ENCODE measurements at places on chromosomes 1 and 21.

- no peak for DNase-seq
These were observed 173.9 kb upstream of the DUSP10 start for GRCh38 chr1:221915764-221916163.

DNA sequence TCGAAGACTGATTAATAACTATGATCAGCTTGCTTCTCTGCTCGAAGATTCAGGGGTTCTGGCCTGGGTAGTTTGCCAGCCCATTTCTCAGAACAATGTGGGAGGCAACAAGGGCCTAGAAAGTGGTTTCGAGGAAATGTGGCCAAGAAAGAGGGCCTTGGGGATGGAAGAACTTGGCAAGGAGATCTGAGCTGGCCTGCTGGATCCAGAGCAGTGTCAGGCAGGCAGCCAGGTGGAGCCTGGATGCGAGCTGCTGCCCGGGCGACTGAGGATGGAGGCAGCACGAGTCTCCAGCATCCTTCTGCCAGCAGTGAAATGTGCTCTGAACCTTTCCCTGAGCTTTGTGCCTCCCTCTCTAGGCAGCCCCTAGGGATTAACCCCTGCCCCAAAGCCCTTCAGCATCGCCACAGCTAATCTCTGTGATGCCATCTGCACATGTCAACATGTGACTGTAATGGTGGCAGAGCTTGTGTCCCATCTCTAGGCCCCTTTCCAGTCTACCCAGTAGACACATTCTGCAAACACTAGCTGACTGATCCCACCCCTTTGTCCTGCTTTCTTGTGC, 61.0 kb upstream of the NEK2 start:
- no peak for DNase-seq

DNA sequence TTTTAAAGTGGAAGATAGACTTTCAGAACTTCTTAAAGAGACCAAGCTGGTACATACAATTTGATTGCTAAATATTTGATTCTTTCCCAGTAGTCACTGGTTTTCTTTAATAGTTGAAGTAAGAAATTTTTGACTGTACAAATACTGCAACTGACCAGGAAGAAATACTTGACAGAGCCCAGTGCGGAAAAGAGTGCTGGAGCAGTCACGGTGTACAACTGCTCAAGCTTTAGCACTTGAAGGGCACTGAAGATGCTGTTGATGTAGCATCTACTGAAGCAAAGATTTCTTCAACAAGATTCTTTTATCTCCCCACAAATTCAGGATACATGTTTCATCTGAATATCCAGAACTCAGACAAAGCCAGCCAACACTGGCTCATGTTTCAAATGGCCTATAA, 41.5 kb downstream of the SLC35F3 start:
- DNase-seq: no peak

DNA sequence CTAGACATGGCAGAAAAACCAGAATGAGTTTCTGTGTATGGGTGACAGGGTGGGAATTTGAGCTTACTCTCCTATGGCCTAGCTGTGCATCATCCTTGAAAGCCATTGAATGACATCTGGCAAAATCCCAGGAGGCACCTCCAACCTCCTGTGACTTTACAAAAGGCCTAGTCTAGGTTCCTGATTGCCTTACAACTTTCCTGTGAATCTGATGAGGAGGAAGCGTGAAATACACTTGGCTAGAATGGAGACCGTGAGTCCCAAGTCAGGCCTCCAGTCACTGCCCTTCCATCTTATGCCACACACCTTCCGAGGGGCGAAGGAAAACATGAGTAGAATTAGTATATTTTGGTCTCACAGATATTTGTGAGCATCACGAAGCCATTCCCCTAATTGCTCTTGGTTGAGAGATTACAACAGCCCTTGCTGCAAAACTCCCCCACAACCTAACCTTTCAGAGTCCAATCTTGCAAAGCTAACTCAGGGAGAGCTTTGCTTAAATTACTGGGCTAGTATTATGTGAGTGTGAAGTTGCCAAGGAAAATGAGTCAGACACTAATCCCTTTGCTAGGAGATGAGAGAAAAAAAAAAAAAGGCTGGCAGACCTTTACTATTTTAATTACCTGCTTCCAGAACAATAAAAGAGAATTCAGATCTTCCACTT, 36.3 kb upstream of the PAXBP1 start:
- no peak for DNase-seq

DNA sequence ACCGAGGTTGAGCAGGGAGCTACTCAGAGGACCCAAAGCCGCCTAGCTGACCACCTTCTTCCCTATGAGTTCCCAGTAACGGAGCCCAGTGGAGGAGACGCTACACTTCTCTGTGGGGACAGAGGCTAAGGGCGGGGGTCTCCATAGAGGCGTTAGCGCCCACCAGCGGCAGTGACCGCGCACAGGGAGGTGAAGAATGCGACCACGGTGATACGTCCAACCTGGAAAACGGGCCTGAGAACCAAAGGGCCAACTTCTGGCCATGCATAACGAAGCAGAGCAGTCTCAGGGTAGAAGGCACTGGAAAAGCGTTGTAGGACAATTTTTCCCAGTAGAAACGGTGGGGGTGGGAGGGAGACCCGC, 400 bp upstream of the COG2 start:
- DNase-seq: no peak
